Nasal cavity respiratory epithelium epithelial cell of viscerocranial mucosa (primary cell): ENCODE measurements at places on chromosomes 16 and 17. TPM values are rescaled to one million over a fixed set of nuclear protein-coding genes. Genes with fewer than 3 reads are reported as not detected.

The WDR59 gene
- 12.6 and 21.1 TPM in 2 replicates for total RNA-seq

The NPB gene
- under 0.01 and 0.21 TPM in 2 replicates for total RNA-seq

The CNTNAP4 gene
- under 0.01 TPM in 1 of 2 replicates, not detected in the other for total RNA-seq

The CCL4L2 gene
- total RNA-seq: not detected in 2 replicates

The BEAN1 gene
- total RNA-seq: under 0.01 and 0.78 TPM in 2 replicates

The KRTAP4-6 gene
- total RNA-seq: not detected in 2 replicates

The TP53TG3F gene
- total RNA-seq: not detected in 2 replicates

The C16orf96 gene
- under 0.01 and 0.14 TPM in 2 replicates for total RNA-seq
